ENCODE measurements at places on chromosomes 13 and 19.

GRCh38 chr13:34087791-34088190 is 269.8 kb downstream of the RFC3 start:
- no peak for DNase-seq

- DNase-seq: no peak
Observed at GRCh38 chr19:21588065-21588601, 82.7 kb downstream of the ZNF429 start.

GRCh38 chr13:40341501-40341900 is 324.9 kb downstream of the FOXO1 start:
- DNase-seq: no peak

DNA sequence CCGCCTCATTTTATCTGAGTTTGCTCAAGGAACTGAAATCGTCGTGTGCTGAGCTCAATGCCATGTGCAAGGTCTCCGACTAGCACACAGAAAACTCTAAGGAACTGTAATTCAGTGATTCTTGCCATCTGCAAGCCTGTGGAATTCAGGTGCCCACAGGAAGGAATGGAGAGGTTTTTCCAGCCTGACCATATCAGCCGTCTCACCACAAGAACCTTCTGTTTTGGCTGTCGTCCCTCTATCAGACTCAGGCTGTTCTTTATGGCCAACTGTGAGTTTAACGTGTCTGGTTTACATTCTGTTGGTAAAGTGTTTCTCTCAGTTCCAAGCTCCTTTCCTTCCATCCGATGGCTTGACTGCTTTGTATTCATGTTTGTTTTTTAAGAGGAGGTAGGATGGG is 293.5 kb downstream of the SPRY2 start:
- no peak for DNase-seq

GRCh38 chr19:5987077-5987818 is 9.3 kb upstream of the RANBP3 start:
- DNase-seq: peak; percentile 43

GRCh38 chr19:20482721-20483120 is 82.9 kb downstream of the ZNF737 start:
- no peak for DNase-seq

DNA sequence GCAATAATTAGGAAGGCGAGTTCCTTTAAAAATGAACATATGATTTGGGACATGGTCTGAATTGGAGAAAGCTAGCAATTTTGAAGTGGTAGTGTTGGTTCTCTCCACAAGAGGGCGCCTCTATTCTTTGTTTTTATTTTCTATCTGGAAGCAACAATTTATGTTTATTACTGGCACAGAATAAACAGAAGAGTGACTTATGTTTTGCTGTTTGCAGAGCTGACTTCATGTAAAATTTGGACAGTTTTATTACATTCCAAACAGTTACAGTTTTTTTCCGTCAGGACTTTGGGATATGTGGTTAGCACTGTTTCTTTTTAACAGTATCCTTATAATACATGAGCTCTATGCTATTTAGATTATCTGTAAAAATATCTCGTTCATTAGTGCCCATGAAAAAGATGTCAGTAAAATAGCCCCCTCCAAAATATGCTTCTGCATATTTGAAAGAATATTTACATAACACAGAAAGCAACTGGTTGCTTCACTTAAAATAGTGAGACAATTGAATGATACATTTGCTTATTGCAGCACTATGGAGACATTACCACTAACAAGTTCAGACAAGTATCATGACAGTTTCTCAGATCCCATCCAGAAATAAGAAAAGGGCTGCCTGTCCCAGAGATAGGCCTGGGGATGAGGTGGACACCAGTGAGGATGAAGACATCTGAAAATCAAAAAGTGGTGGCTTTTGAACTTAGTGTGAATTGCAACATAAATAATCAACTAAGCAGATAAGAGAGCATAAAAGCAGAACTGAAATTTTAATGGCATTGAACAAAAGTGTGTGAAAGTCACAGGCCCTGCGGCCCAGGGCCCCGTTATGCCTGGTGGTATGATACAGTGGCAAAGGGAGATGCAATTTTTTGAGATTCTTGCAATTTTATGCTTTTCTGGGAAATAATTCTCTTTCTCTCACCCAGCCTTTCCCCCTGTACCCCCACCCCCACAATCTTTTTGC is 32.3 kb upstream of the FGF9 start:
- DNase-seq: peak; percentile 12

DNA sequence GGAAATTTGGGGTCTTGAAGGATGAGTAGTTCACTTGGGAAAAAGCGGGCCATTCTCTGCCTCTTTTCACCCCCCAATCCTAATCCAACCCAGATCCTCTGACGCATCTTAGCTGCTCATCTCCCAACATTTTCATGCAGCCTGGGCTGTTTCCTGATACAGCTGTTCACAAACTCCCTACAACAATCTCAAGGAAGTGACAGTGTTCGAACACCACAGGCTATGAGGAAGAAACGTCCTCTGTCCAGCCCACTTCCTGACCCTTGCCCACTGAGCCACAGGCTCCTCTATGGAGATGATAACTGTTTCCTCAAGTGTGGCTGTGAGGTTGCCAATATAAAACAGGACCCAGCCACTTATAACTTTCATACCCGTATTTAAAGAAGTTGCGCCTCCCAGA is 16.2 kb downstream of the LMTK3 start:
- DNase-seq: no peak

DNA sequence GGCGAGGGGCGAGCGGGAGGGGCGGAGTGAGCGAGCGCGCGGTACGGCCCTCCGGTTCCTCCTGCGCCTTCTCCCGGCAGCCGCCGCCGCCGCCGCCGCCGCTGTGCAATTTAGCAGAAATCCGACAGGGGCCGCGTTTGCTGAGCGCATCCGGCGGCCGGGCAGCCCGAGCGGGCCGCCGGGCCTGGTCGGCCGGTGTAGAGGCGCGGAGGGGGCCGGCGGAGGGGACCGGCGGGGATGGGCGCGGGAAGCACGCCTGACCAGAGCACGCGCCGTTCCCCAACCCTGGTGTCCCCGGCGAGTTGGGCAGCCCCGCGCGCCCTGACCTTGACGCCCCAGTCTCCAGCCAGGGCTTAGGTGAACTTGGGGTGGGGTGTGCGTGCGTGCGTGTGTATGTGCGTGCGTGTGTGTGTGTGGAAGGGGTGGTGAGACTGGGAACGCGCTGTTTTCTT is 144.5 kb upstream of the ZNF536 start:
- DNase-seq: no peak

DNA sequence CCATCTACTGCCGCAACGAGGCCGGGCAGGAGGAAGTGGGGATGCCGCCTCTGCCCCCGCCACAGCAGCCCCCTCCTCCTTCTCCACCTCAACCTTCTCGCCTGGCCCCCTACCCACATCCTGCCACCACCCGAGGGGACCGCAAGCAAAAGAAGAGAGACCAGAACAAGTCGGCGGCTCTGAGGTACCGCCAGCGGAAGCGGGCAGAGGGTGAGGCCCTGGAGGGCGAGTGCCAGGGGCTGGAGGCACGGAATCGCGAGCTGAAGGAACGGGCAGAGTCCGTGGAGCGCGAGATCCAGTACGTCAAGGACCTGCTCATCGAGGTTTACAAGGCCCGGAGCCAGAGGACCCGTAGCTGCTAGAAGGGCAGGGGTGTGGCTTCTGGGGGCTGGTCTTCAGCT is 3.4 kb upstream of the NUP62 start:
- no peak for DNase-seq

DNA sequence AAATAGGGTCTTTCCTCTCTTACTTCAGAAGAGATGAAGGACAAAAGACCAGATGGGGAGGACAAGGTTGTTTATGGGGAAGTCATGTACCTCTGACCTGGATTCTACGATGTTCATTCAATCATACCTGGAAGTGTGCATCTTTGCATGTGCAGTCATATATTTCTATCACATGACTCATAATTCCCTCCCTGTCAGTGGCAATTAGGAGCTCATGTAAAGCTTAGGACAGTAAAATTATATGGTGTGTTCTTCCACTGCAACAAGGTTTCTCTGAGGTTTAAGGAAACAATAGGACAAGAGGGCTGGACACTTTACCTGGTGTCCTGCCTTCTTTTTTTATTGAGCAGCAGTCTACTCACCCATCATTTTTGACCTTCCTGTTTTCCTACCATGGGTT is 19.8 kb downstream of the CEACAM7 start:
- DNase-seq: no peak

- DNase-seq: no peak
Observed at GRCh38 chr13:37413161-37413560, 185.4 kb downstream of the POSTN start.

DNA sequence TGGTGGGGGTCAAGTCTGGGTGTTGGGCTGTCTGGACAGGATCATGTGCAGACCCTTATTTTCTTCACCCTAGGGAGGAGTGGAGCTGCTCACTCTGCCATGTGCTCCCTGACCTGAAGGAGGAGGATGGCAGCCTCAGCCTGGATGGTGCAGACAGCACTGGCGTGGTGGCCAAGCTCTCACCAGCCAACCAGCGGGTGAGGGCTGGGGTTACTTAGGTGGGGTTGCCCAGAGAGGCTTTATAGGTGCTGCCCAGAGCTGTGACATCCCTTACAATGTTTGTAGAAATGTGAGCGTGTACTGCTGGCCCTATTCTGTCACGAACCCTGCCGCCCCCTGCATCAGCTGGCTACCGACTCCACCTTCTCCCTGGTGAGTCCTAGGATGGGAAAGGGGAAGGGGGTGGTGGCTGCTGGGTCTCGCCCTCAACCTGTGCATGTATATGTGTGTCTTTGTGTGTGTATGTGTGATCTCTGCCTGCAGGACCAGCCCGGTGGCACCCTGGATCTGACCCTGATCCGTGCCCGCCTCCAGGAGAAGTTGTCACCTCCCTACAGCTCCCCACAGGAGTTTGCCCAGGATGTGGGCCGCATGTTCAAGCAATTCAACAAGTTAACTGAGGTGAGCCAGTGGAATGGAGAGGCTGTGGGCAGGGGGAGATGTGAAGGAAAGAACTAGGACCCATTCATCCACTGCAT is 5.1 kb downstream of the CHMP2A start:
- DNase-seq: no peak

DNA sequence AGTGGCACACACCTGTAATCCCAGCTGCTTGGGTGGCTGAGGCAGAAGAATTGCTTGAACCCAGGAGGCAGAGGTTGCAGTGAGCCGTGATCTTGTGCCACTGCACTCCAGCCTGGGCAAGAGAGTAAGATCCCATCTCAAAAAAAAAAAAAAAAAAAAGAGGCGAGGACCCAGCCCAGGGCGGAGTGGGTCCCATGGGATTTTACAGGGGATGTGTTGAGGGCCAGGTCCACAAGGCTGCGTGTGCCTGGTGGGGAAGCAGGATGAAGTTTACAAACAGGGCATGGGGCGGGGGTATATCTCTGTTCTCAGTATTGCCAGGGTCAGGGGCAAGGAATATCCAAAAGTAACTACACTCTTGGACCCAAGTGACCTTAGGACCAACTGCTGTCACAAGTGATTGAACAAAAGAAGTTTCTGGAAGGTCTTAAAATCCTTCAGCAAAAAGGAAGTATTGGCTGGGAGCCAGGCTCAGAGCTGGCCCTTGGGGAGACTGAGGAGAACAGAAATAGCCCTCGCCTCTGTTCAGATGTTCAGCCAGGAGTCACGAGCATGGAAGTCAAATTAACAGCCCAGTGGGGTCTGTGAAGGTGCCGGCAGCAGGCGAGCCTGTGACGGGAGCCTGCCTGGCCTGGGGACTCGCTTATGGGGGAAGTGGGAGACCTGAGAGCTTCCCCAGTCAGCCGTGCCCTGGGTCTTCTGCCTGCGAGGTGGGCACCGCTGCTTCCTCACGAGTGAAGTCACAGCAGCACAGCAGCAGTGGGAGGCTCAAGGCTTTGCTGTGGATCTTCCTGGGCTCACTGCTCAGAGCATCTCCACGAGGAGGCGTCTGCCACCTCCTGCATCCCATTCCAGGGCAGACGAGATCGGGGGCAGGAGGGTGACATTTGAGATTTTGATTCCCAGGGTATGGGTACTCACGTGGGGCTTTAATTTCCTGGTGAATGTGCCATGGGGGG is 6.4 kb downstream of the MYO9B start:
- no peak for DNase-seq

DNA sequence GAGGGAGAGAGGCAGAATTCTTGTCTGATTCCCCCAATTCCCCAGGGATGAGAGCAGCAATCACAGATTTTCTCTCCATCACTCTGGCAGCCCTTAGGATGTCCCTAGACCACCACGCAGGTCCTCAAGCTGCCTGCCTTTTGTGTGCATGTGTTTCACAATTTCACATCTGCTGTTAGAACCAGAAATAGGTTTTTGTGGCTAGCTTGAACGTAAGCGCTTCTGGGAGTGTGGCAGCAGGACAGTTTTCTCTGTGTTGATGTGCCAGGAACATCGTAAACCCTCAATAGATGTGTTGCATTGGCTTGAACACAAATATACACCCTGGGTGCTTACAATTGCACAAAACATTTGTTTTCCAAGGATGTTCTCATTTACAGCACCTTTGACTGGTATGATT is 78.8 kb upstream of the TMTC4 start:
- no peak for DNase-seq

DNA sequence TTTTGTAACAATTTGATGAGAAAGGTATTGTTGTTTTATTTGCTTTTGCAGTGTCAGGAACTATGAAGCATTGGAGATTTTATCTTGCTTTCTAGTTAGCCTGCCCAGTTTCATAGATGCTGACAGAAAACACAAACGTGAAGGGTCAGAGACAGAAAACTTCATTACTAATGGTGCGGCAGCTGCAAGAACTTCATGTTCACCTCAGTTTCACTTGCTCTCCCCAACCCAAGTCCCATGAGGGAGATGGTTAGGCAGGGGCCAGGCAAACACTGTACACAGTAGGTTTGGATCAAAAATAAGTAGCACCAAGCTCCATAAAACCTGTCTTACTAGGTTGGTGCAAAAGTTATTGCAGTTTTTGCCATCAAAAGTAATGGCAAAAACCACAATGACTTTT is 550.2 kb upstream of the MIR17HG start:
- no peak for DNase-seq

DNA sequence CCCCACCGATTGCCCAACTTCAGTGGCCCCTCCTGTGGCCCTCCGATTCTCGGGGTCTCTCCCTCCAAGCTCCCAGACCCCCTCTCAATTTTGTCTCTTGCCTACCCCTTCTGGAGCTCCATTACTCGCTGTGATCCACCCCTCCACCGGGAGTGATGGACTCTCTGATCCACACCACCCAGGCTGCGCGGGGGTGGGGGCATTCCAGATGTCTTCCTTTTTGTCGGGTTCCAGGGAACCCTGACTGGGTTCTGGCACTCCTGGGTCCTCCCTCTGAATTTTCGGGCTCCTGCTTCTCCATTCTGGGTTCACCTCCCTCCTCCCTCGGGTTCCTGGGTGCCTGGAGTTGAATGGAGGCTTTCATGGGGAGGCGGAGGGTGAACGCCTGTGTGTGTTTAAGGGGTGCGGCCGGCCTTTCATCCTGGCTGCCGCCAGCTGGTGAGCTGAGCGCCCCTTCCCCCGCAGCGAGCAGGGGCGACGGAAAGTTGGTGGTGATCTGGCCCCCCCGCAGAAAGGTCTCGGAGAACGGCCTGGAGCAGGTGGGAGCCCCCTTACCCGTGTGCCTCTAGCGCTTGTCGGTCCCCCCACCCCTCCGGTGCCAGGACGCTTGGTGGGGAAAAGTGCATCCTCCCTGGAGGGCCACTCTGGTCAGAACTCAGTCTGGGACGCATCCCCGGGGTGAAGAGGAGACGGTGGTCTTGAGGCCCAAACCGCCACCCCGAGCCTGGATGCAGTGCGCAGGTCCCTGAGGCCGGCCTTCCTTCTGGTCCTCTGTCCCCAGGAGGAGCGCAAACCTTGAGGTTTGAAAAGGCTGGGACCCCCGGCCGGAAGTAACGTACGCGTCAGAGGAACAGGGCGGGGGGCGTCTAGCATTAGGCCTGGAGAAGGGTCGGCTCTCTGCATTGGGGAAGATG is 1.6 kb downstream of the MISP3 start:
- DNase-seq: no peak

Data from stimulated activated CD8-positive, alpha-beta memory T cell treated with anti-CD3 and anti-CD28 coated beads, Interleukin-7, amount 100 ng/mL, for 1 hour (primary cell).